B cell (primary cell): ENCODE measurements at places on chromosomes 7 and 10. TPM values are rescaled to one million over a fixed set of nuclear protein-coding genes. Genes with fewer than 3 reads are reported as not detected.

DNA sequence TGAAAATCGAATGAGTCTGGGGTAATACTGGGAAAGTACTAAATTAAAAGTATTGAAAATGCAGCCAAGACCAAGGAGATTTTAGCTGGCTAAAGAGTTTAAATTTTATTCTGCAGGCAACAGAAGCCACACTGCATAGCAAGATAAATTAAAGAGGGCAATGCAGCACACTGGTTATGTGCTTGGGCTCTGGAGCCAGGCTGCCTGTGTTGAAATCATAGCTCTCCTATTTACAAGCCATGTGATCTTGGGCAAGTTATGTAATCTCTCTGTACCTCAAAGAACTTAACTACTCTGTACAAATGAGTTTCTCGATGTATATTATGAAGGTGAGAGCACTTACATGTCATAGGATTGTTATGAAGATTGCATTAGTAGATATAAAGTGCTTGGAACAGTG lies 9.9 kb downstream of the SLC25A13 start:
- no peak for DNase-seq

DNA sequence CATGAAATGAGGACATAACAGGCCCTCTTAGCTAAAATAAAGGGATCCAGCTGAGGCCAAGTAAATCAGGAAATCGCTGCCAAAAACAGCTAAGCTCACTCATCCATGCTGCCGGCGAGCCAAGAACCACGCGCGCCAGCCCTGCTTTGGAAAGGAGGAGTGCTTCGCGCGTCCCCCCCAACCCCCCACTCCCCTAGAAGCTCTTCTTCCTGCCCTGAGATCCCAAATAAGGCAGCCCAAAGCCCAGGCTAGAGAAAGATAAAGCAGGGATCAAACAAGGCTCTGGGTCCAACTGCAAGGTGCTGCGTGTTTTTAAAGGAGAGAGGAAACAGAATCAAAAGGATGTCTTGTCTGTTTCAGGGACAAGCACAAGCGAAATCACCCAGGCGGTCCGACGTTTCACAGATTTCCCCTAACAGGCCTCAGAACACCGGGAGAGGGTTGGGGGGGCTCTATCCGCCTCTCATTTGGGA lies 168.3 kb upstream of the AUTS2 start:
- DNase-seq = no peak

GRCh38 chr10:129040377-129040776 lies 426.7 kb upstream of the MGMT start:
- no peak for DNase-seq

NKX2-3 gene
- not detected in 2 replicates for total RNA-seq

NACAD gene
- 0.41 and 0.49 TPM in 2 replicates for total RNA-seq
